ENCODE measurements at places on chromosomes 11 and 22.

DNA sequence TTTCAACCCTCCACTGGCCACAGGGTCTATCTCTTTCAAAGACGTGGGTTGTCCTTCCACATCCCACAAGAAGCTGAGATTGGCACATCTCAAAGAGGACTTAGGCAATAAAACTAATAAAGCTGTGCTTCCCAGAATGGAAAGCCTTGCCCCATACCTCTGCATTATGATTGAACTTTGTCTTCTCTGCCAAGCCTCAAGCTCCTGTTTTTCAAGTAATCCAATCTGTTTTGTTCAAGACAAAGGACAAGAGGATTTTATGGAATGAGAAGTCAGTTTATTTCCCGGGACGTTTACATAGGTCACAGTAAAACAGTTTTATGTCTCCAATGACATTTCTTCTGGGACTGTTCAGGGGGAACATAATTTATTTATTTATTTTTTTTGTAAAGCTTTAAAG, 108.4 kb downstream of the GALNT18 start:
- DNase-seq, result no peak

- no peak for DNase-seq
Measured at GRCh38 chr11:112795911-112796649, 165.1 kb upstream of the NCAM1 start.

DNA sequence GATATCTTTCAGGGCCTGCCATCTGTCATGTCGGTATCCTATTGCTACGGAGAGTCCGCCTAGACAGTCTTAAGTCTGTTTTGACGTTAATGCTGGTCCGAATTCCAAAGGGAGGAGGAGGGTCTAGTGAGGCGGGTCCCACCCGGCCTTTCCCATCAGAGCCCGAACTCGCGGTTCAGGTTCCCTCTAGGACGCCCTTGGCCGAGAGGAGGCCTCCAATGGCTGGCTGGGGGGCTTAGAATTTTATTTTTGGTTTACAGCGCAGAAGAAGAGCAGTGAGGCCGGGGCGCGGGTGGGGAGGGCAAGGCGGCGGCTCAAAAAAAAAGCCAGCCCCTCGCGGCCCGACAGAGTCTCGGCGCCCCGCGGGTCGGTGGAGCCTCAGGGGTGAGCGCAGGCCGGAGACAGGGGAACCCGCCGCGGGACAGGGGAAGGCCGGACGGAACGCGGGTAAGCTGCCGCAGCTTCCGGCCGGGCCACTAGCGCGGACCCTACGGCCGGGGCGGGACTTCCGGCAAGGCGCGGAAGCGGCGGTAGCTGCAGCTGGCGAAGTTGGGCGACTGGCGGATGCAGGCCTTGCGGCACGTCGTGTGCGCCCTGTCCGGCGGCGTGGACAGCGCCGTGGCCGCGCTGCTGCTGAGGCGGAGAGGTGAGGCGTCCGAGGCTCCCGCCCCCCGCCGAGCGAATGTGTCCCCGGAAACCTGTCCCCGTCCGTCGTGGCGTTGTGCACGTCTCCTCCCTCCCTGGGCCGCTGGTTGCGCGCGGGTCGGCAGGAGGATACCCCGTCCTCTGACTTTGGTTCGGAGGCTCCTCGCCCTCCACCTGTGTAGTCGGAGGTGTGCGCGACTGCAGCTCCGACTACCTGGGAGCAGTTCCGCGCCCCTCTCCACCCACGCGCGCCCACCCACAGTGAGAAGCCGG, at the start of gene TRMU:
TSS of gene TRMU (plus strand) at position 514 of the 918 bp plus-strand sequence. CDS start at position 565, 51 bp downstream.
- peak; percentile 54 for DNase-seq

- no peak for DNase-seq
Measured at GRCh38 chr22:40326905-40327735, 19.2 kb upstream of the ADSL start.

DNA sequence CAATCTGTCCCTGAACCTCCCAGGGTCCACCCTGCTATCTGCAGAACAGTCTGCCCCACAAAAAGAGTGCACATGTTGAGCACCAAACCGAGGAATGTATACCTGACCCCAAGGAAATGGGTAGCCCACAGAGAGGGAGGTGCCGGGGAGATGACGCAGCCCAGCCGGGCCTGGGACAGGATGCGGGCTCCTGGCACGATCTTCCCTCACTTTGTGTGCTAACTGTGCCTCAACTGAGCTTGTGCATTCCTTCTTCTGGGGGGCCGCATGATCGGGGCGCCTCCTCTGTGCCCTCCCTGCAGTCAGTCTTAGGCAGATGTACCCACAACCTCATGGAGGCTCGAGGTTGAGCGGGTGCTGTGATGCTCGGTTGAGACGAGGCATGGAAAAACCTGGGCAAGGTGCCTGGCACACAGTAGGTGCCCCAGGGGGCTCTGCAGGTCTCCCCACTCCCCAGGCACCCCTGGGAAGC, 2.4 kb downstream of the GAS2L1 start:
- DNase-seq, result no peak

- no peak for DNase-seq
Measured at GRCh38 chr11:74139151-74139918, 31.5 kb downstream of the C2CD3 start.

DNA sequence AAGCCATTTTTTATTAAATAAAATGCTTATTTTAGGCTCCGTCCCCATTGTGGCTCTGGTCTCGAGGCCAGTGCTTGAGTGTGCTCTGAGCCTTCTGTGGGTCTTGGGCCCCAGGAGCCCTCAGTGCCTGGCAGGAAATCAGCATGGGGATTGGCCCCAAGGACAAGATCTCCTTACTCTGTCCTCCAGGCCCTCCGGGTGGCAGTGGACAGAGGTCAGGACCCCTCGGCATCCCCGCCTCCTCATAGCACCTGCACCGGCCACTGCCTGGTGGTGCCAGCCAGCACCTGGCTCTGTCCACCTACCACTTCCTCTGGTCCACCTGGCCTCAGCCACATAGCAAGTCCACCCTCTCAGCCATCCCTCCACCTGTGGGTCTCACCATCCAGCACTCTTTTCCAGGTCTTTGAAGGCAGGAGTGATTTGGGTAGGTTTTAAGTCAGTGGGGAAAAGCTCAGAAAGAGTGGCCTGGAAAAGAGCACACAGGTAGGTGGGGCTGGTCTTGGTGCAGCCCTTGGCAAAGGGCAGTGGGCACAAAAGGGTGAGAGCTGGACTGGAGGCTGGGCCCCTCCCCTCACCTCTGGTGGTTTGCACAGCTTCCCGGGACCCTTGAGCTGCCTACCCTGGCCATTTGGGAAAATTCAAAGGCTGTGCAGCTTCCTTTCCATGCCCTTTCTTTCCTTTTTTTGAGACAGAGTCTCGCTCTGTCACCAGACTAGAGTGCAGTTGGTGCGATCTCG, 3.5 kb downstream of the CLDN5 start:
- DNase-seq, result no peak

GRCh38 chr11:102010776-102011494, 36.3 kb upstream of the CFAP300 start:
- DNase-seq, result no peak

DNA sequence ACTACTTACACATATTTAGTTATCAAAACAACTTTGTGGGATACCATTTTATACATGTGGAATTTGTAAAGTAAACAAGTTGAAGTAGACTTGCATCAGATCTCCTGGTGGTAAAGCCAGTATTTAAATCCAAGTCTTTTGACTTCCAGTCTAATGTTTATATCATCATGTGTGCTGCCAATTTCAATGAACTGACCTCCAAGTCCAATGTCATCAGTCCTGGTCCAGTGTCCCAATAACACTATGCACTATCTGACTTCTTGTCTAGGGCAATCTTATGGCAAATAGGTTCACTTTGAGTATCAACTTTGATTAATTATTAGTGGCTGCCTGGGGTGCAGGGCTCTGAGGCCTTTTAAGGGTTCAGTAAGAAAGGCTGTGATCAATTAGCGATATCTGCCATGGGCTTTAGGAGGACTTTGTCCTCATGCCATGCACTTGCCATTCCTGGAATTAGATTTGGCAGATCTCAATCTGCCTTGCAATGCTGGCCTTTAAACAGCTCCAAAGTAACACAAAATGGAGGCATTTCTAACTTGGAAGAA, 9.6 kb upstream of the PTS start:
- DNase-seq, result no peak

GRCh38 chr11:119696378-119697222, 32.4 kb downstream of the NECTIN1 start:
- no peak for DNase-seq

Measured in activated CD8-positive, alpha-beta memory T cell treated with anti-CD3 and anti-CD28 coated beads for 4 hours (primary cell).